Stimulated activated CD4-positive, alpha-beta T cell treated with anti-CD3 and anti-CD28 coated beads, TNF-alpha, amount 100 ng/mL, for 1 hour (primary cell): ENCODE measurements at places on chromosomes 7 and 10.

DNA sequence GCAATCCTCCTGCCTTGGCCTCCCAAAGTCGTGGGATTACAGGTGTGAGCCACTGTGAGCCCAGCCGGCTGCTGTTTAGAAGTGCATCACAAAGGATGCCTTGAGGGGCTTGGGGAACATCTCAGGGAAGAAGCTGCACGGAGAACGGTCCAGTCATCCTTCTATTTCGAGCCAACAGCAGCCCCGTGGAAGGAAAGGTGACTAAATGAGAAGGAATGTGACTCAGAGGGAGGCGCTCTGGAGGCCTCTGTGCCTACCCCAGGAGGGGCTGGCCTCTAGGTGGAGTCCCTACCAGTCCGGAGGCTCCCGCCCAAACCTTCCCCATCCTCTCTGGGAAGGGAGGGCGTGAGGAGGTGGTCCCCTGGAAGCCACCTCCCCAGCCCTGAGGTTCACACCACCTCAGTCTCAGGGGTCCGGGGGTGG, 76.2 kb downstream of the CTBP2 start:
- DNase-seq: no peak

DNA sequence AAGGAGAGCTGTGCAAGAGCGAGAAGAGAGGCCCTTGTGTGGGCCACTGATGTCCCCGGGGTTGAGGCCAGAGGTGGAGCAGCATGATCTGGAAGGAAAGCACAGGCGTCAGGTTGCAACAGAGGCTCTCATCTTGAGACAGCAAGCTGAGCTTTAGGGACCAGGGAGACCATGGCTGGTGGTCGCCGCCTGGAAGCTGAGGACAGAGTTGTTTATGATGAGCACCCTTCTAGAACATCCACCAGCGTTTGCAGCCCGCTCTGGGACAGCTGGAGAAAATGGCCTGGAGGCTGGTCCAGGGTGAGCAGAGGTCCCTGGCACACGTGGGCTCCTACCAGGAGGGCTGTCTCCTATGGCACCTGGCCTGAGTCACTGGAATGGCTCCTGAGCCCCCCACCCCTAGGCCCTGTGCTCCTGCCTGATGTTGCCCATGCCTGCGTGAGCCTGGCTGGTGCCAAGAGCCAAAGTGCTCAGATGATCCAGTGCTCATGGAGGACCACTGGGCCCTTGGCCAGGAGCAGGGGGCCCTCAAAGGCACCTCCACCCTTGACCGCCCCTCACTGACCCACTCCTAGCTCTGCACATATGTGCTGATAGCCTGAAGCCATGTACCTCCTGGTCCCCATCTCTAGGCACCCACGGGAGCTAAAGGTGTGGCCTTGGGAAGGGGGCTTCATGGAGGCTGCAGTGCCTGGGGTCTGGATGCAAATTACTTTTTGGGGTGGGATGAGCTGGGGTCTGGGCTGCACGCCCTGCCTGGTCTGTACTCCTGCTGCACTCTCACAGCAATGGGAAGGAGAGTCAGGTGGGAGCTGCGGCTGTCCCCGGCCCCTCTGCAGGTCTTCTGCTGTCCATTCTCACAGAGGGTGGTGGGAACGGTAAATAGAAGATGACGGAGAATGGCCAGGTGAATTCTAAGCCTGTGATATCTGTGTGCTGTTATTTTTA, 40.1 kb upstream of the RET start:
- DNase-seq: no peak

- no peak for DNase-seq
Measured at GRCh38 chr7:8070451-8071180, 102.0 kb downstream of the GLCCI1 start.

GRCh38 chr7:50729962-50730361, 52.7 kb downstream of the GRB10 start:
- no peak for DNase-seq

DNA sequence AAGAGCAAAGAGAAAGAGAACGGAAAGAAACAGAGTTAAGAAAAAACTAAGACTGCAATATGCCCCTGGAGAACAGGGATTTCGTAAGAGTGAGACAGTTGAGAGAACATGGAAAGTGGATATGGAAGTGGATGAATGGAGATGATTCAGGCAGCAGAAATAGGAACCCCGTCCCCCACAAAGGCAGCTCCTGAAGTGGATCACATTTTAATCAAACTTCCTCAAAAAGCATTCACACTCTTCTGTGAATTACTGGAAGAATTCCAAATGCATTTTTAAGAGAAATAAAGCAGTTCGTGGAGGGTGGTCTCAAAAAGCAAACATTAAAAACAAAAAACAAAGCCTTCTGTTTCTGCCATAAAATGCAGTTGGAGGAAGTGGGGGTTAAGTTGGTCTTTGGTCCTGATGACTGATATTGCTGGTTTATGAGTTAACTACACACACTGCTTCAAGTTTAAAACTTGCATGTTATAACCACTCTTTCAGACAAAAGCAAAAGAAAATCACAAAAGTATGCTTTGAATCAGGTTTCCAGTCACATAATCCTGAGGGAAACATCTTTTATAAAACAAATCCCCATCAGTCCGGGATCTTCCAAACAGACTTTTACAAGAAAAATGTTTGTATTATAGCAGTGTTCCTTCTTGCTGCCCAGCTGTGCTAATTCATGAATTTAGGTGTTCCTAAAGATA, 214.3 kb downstream of the FANK1 start:
- DNase-seq: no peak

- no peak for DNase-seq
Measured at GRCh38 chr10:93420944-93421825, 60.9 kb downstream of the MYOF start.

GRCh38 chr7:148264933-148265557, 325.5 kb upstream of the C7orf33 start:
- no peak for DNase-seq

DNA sequence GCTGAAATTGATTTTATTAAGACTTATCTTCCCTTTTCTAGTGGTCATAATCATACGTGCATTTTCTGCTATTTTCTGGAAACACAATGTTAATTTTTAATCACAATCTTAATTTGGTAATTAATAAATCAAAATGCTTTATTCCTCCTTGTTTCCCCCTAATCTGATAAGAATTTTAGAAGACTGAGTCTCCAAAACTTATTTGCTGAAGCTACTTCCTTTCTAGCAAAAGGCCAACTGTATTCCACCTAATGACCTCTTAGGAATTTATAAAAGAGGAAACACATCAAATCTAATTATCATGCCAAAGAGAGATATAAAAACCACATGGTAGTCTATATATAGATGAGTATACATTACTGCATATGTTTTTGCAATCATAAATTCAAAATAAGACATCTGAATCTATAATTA, 140.6 kb downstream of the GNAI1 start:
- no peak for DNase-seq

- no peak for DNase-seq
Measured at GRCh38 chr10:126618466-126618865, 52.0 kb downstream of the C10orf90 start.

DNA sequence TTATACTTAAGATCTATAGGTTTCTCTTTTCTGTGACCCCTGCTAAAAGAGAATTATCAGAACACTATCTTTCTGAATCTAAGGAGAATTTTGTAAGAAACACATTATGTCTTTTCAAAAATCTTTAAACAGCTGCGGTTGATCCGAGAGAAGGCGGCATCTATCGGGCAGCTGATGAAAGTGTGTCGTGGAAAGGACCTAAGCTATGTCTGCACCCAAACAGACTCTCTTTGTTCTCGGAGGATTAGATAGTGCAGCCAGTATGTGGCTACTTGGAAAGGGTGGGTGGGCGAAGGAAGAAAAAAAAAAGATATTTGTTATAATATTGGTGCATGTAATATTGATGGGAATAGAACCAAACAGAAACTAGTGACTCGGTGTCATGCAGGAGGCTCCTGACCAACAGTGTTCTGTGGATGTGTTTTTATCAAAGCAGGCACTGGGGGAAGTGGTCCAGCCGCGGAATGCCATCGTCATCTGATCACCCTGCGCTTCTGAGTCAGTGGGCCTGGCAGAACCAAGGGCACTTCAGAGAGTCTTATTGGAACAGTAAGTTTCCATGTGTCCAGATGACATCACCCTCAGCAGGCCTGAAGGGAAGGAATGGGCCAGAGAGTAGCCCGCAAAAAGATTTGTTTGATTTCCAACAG, 509.7 kb upstream of the AKR1E2 start:
- no peak for DNase-seq

DNA sequence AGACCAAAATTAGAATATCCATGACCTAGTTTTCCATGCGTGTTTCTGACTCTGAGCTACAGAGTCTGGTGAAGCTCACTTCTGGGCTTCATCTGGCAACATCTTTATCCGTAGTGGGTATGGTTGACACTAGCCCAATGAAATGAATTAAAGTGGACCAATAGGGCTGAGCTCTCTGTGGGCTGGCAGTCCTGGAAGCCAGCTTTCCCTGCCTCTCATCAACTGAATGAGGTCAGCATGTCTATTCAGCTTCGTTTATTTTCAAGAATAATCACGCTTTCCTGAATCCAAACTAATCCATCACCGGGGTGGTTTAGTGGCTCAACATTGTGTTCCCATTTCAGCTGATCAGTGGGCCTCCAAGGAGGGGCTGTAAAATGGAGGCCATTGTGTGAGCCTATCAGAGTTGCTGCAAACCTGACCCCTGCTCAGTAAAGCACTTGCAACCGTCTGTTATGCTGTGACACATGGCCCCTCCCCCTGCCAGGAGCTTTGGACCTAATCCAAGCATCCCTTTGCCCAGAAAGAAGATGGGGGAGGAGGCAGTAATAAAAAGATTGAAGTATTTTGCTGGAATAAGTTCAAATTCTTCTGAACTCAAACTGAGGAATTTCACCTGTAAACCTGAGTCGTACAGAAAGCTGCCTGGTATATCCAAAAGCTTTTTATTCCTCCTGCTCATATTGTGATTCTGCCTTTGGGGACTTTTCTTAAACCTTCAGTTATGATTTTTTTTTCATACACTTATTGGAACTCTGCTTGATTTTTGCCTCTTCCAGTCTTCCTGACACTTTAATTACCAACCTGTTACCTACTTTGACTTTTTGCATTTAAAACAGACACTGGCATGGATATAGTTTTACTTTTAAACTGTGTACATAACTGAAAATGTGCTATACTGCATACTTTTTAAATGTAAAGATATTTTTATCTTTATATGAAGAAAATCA, 35.5 kb downstream of the CAV1 start:
- DNase-seq: no peak

DNA sequence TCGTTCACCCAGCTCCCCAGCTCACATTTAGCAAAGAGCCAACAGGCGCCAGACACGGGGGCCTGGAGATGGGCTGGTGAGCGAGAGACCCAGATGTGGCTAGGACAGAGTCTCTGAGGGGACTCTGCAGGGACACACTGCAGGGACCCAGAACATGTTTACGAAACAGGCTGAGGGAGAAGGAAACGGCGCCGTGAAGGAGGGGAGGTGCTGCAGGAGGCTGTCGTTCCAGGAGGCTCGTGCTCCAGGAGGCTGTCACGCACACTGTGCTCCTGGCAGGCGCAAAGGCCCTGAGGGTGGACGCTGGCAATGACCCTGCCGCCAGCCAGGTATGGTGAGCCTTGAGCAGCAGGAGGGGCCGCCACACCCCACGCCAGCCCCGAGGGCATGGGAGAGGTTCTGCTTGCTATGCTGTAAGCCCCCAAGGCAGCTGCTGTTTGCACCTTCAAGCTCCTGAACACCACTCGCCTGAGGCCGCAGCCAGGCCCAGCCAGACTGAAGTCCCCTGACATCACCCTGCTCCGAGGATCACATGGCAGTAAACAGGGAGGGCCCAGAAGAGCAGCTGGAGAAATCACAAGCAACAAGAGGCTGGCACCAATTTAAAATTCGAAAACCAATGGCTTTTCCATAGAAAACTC, 27.3 kb downstream of the ADAP1 start:
- DNase-seq: no peak

GRCh38 chr10:56823849-56824248, 462.8 kb upstream of the ZWINT start:
- DNase-seq: no peak

GRCh38 chr7:93736668-93737369, 153.7 kb downstream of the TFPI2 start:
- no peak for DNase-seq

- DNase-seq: no peak
Measured at GRCh38 chr10:89653410-89653869, 8.4 kb upstream of the PANK1 start.

DNA sequence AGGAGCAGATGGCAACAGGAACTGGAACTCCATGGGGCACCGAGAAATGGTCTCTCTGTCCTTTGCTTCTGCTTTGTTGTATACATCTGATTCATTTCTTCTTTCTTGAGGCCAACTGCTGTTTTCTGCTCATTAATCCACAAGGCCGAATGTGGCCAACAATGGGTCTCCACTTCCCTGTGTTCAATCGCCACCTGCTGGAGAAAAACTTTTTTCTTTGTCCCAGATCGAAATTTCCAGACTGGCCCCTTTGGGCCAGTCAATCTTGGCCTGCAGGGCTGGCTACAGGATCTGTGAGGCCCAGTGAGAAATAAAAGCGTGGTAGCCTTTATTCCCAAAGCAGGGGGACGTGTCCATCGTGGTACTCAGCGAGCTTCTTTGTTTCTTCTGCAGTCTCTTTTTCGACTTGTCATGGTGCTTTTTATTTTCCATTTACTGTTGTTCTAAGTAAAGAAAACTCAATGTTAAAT, 58.8 kb downstream of the PARP12 start:
- no peak for DNase-seq

DNA sequence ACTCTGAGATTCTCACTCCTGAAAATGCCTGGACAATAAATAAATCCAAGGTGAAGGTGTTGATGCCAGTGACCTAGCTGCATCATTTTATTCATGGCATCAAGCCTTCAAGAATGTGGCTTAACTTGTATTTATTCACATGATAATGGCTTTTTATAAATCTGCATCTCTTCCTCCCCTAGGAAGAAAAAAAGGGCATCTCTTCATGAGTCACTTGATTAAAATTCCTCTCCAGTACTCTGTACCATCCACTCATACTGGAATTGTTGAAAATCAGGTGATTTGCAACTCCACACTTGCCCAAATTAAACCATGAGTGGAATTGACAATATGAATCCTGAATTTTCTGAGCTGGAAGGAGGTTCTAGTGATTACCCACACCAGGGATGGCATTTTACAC, 30.2 kb downstream of the PTPRE start:
- DNase-seq: no peak

- no peak for DNase-seq
Measured at GRCh38 chr7:69510114-69510513, 88.2 kb upstream of the AUTS2 start.

DNA sequence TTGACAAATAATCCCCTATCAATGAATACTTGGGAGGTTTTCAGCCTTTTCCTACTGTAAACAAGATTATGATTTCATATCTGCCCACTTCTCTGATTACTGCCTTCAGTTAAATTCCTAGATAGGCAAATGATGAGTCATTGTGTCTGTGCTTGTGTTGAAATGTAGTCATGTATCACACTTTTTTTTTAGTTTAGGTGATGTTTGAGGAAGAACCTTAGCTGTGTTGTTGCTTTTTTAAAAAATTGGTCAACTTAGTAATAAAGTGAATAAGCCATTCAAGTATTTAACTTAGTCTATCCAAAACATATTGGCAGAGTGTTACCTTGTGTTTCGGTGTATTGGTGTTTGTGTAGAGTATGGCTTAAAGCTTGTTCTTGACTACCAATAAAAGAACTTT, 60.0 kb downstream of the WAC start:
- DNase-seq: no peak
